ENCODE measurements at places on chromosomes 7 and 10. TPM values are rescaled to one million over a fixed set of nuclear protein-coding genes. Genes with fewer than 3 reads are reported as not detected.

DNA sequence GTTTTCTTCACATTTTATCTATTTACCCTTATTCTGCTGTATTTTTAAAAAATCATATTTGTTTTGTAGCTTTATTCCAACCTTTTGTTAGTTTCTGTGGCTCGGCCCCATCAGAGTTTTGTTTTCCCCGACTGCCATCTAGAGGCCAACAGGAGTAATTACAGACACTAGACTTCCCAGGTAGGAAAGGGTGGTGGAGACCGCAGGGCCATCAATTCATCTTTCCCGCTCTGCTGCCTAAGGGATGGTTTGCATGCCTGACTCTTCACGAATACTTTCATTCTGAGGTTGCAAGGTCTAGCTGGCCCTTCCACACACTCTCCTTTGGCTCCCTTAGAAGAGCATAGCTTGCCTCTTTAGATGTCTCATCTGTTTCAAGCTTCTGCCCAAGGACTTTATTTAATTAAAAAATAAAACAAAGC is 38.3 kb downstream of the LYZL2 start:
- DNase-seq: peak; percentile 52

DNA sequence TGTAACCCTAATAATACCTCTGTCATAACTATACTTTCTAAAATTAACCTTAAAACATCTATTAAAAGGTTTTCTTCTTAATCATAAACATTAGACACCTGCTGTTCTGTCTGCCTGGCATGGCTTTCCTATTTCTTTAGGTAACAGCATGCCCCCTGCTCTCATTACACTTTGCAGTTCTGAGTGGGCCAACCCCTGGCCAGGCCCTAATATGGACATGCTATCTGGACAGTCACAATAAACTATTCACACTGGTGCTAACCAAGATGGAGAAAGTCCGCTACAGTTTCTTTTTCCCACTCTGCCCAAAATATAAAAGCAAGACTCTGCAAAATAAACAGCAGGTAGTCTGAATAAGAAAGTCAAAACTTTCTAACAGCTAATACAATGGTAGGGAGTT is 84.0 kb downstream of the ELAPOR2 start:
- no peak for DNase-seq

DNA sequence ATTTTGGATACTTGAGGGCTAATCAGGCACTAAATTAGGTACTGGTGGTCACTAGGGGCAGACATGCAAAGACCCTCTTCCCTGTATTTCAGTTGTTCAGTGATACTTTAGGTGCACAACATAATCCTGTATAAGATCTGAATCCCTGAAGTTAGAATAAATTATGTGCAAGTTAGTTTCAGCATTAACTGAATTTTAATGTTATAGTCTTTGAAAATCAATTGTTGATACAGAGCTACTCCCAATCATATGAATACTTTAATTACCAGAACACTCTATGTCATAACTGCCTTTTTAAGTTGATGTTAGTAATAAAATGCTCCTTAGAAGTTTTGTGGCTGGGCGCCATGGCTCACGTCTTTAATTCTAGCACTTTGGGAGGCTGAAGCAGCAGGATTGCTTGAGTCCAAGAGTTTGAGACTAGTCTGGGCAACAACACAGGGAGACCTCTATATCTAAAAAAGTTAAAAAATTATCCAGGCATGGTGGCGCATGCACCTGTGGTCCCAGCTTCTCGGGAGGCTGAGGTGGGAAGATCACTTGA is 87.1 kb upstream of the SKAP2 start:
- no peak for DNase-seq

GRCh38 chr7:157519246-157519645 is 182.4 kb downstream of the DNAJB6 start:
- no peak for DNase-seq

- DNase-seq: no peak
These were observed 214.9 kb downstream of the IPMK start for GRCh38 chr10:58052772-58053171.

DNA sequence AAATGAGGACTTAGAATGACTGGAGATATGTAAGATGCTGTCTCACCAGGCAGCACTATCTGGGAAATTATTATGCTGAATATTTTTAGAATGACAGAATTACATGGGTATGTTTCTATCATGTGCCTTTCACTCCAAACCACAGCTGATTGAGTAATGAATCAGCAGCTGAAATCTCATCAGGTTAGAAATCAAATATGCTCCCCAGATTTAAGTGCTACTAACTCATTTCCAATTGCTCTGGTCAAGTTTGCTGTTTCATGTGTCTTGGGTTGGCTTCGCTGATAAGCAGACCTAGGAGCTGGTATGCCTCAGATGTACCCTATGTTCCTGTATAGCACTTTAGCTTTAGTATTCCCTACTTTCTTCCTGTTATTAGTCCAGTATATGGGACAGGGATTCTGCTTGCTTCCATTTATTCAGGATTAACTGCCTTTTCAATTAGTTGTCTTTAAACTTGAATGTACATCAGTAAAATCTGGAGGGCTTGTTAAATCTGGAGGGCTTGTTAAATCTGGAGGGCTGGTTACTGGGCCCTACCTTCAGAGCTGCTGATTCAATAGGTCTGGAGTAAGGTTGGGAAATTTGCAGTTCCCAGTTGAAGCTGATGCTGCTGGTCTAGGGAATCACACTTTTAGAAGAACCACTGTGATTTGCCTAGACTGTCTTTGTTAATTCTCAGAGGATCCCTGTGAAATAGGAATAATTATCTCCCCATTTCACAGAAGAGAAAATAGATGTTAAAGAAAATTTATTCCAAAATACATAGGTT is 172.9 kb downstream of the DKK1 start:
- no peak for DNase-seq

DNA sequence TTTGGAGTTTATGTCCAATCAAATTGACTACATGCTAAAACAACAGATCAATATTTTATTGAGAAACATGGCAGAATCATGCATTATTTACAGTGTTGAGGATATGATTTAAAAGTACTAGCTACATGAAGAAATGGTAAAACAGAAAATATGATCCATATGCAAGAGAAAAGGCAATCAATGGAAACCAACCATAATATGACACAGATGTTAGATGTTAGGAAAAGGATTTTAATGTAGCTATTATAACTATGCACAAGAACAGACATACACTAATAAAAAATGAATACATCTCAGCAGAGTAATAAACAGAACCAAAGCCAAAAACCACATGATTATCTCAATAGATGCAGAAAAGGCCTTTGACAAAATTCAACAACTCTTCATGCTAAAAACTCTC is 166.2 kb upstream of the CACNA2D1 start:
- DNase-seq: no peak

- DNase-seq: no peak
These were observed 32.1 kb upstream of the NMT2 start for GRCh38 chr10:15200626-15201025.

- DNase-seq: no peak
These were observed 166.3 kb downstream of the ZNF438 start for GRCh38 chr10:30865141-30865926.

DNA sequence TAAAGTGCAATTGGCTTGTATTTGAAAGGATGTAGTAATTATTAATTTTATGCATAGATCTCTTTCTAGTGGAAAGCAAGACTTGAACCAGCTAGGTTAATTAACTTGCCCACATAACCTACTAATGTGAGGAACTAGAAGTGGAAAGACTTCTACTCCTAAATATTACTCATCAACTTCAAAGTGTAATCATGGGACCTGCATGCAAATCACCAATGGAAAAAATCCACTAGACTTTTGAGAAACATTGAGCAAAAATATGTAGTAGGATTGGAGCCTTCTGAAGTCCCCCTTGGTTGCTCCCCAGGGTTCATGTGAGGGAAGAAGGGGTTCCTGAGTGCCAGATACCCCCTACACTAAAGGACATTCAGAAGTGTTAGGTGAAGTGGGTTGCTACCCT is 240.2 kb downstream of the PTEN start:
- DNase-seq: no peak

DNA sequence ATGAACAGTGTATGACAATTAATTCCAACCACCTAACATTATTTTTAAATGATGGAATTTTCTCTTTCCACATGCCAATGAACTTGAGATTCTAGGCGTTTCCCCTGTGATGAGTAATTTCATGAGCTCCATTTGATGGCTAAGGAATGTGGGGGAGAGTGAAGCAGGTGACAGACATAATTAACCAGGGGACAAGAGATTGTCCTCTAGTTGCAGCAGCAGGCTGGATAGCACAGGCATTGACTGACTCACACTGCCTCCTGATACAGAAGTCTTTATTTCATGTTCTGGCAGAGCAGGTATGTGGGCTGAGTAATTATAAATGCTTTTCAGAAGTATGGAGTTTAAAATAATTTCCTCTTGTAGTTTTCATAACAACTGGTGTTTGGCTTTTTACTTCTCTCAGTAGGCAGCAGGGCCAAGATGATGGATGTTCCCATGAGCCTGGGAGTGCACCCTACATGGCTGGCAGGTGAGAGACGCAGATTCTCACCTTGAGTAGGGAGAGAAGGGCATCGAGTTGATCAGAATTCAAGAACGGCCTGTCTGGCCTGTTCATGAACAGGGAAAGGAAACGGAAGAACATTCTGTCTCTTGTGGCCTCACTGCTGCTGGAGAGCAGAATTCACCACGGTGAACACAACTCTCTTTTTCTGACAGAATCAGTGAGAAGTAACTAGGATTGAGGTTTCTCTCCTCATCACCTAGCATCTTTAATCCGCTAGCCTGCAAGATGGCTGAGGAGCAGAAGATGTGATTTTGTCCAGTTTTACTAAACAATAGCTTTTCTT is 118.8 kb downstream of the AOAH start:
- peak; percentile 64 for DNase-seq

- no peak for DNase-seq
These were observed at the start of gene VWA2 for GRCh38 chr10:114239117-114239993. TSS of gene VWA2 (plus strand) at chr10:114239254. CDS start at chr10:114248714, 9,460 bp downstream.

DNA sequence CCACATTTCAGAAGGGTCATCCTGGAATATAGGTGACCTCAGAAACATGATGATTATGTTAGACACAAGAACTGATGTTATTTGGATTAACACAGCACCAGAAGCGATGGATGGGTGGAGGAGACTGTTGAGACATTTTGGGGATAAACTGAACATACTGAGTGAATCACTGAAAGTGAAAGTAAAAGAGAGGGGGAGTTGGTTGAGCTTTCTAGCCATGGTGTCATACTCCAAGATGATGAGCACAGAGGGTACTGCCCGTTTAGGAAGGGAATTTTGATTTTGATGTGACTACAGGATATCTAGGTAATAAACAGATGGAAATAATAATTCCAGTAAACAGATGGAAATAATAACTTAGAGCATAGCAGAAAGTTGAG is 248.0 kb upstream of the NPY start:
- DNase-seq: no peak

GRCh38 chr7:102072003-102072402 is 214.7 kb upstream of the SH2B2 start:
- DNase-seq: no peak

DNA sequence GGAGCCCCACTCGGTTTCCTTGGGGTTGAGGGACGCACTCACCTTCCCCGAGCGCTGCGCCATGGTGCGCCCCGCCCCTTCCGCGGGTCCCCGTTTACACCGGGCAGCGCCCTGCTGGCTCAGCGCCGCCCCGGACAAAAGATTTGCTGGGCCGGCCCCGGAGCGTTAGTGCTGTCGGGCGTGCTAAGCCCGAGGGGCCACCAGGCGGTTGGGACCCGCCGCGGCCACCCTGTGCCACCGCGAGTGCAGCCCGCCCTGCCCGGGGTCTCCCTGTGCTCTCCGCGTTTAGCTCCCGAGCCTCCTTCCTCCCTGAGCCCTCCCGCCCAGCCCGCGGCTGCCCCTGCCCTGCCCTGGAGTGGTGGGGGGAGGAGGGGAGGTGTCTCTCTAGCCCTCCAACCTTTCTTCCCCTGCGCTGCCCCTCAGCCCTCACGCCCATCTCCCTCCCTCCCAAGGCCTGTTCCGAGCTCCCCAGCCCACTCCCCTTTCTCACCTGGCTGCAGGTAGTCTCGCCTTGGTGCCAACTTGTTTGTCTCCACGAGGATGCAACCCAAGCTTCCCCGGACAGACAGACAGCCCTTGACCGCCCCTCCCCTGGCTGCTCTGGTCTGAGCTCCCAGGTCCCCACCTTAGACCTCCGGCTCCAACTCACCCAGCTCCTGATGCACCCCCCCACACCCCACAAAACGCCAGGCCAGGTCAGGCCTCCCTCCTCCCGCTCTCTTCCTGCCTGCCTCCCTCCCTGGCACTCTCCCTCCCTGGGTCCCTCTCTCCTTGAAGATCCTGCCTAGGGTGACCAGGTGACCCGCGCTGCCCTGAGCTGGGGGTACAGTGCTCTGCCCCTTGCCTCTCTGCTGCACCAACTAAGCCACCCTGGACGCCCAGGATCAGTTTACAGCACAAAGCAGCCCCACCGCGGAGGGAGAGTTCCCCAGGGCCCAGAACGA is at the start of gene CRYGN:
CRYGN (minus strand) TSS at position 287 of the 944 bp plus-strand sequence; CDS start at position 63, 224 bp downstream.
- no peak for DNase-seq

DNA sequence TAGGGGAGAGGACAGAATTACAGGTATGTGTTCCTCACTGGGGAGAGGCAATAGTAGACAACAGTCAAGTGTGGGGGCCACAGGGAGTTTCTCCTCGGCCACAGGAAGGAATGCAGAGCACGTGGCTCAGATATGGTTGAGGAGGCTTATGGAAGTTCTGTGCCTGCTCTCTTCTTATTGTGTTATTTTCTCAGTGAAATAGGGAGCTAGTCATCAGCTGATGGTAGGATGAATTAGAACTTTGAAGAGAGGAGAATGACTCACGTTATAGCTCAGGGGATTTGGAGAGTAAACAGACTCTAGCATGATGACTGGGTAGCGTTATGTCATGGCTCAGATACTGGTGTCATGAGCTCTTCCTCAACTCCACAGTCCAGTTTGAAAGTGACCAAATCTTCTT is 308.3 kb upstream of the IGFBP3 start:
- DNase-seq: no peak

GRCh38 chr10:123563581-123563855 is 102.6 kb upstream of the GPR26 start:
- DNase-seq: no peak

DNA sequence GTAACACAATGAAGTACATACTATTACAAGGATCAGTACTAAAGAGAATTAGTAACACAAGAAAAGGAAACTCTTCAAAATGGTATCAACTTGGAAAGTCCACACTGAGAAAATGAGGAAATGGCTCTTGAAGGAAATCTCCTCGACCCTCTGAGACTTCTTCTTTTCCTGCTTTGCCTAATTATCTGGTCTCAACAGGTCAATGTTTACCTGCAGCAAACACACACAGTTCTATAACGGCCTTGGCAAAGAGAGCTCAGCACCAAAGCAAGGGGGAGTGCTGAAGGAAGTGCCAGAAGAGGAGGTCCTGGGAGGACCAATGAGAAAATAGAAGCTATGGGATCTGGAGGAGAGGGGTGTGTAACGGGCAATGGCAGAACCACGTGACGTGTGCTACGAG is 21.9 kb downstream of the CHCHD3 start:
- DNase-seq: no peak

- no peak for DNase-seq
These were observed 61.0 kb upstream of the SFMBT2 start for GRCh38 chr10:7471720-7472367.

Gene GPC2
- polyA plus RNA-seq: 47.7 TPM

Gene FGFR2
- polyA plus RNA-seq: 101 TPM

Gene UBN2
- 12.7 TPM for polyA plus RNA-seq

Gene CALHM3
- polyA plus RNA-seq: not detected

Gene EIF3B
- polyA plus RNA-seq: 84.4 TPM

Measured in spinal cord (tissue), 10 donors.